ENCODE measurements at places on chromosomes 4 and X.

DNA sequence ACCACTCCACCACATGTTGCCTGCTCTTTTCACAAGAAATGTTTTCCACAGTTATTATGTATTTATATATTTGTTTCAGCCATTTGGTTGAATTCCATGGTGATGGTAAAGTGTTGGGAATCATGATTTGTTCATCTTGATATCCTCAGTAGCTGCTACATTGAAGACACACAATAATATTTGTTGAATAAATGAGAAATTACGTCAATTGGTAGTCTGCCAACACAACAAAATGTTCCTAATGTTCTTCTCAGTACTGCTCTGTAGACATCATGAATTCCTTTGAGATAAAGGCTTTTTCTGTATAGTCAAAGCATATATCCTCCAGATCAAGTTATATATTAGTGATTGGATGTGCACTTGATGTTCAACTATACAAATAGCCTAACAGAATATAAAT is 29.5 kb downstream of the CXXC4 start:
- DNase-seq = no peak

- DNase-seq = no peak
These were observed 99.9 kb upstream of the CPEB2 start for GRCh38 chr4:14902342-14902741.

DNA sequence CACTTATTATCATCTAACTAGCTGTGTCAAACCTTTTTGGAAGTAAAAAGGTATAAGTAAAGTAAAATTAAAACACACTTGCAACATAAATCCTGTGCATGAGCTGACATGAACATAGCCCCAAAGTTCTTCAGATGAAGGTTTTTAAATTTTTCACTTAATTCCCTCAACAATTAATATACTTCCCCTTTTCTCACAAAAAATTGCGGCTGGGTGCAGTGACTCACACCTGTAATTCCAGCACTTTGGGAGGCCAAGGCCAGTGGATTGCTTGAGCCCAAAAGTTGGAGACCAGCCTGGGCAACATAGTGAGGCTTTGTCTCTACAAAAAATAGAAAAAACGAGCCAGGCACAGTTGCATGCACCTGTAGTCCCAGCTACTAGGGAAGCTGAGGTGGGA is 16.8 kb downstream of the RASGEF1B start:
- DNase-seq = no peak

- DNase-seq = no peak
These were observed 4.5 kb downstream of the DTHD1 start for GRCh38 chr4:36285784-36286480.

GRCh38 chrX:38939067-38939466 is 137.8 kb downstream of the MID1IP1 start:
- DNase-seq = no peak

- DNase-seq = no peak
These were observed at the start of gene GPRASP2 for GRCh38 chrX:102712216-102712966. Gene GPRASP2 (plus strand): TSS chrX:102712448. CDS start chrX:102714870, 2,422 bp downstream.

GRCh38 chr4:72974694-72975487 is 94.6 kb downstream of the COX18 start:
- DNase-seq = peak; percentile 80

DNA sequence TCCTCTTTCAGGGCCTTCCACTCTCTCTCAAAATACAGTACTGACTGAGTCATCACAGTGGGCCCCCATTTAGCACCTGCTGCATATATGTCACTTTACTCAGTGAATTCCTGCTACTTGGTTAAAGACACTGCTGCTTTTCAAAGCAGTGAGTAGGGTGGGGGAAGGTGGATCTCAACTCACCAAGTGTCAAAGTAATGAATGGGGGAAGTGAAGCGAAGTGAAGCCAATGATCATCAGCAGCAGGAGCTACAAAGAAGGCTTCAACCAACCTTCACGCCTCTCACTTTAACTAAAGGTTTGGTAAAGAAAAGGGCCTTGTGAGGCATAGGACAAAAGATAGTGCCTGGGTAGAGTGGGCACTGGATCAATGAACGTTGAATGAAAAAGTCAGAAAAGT is 424.1 kb downstream of the SMARCA1 start:
- no peak for DNase-seq
